ENCODE measurements at places on chromosomes 1 and 21. TPM values are rescaled to one million over a fixed set of nuclear protein-coding genes. Genes with fewer than 3 reads are reported as not detected.

The HSPB7 gene
- 0.27 TPM for total RNA-seq

GRCh38 chr21:46482225-46482845 lies 23.6 kb downstream of the DIP2A start:
- DNase-seq: no peak

The TDRD10 gene
- total RNA-seq: not detected

- DNase-seq: no peak
These were observed 72.5 kb downstream of the NTMT2 start for GRCh38 chr1:170218257-170218650.

- no peak for DNase-seq
These were observed 49.7 kb upstream of the GFI1 start for GRCh38 chr1:92536211-92536979.
